Progenitor cell of endocrine pancreas (in vitro differentiated cells): ENCODE measurements at places on chromosomes 13 and 19. TPM values are rescaled to one million over a fixed set of nuclear protein-coding genes. Genes with fewer than 3 reads are reported as not detected.

DNA sequence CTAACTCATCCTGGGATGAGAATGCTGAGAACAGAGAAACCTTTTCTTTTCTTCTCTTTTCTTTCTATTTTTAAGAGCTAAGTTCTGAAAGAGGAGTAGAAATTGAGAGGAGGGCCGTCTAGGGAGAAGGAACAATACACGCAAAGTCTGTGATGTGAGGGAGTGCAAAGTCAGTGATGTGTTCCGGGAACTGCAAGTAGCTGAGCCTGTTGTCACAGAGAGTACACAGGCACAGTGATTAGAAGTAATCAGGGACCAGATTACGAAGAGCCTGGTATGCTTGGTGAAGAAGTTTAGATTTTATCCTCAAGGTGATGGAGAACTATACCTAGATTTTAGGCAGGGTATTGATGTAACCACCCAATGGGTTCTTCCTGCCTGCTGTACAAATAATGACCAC lies 32.0 kb upstream of the CXCL17 start:
- no peak for DNase-seq

- no peak for DNase-seq
These were observed 190.9 kb upstream of the KLF12 start for GRCh38 chr13:74325106-74325505.

The ZNF577 gene
- 27.5 and 29.5 TPM in 2 replicates for total RNA-seq

The AMH gene
- total RNA-seq: 58.4 and 71.3 TPM in 2 replicates

The DCT gene
- total RNA-seq: 0.20 TPM in 1 of 2 replicates, not detected in the other

- DNase-seq: no peak
These were observed 321.8 kb upstream of the NBEA start for GRCh38 chr13:34620074-34620850.

GRCh38 chr13:91375116-91375729 lies 23.2 kb upstream of the GPC5 start:
- DNase-seq: no peak

- no peak for DNase-seq
These were observed 7.2 kb upstream of the SERTM1 start for GRCh38 chr13:36666477-36667229.

DNA sequence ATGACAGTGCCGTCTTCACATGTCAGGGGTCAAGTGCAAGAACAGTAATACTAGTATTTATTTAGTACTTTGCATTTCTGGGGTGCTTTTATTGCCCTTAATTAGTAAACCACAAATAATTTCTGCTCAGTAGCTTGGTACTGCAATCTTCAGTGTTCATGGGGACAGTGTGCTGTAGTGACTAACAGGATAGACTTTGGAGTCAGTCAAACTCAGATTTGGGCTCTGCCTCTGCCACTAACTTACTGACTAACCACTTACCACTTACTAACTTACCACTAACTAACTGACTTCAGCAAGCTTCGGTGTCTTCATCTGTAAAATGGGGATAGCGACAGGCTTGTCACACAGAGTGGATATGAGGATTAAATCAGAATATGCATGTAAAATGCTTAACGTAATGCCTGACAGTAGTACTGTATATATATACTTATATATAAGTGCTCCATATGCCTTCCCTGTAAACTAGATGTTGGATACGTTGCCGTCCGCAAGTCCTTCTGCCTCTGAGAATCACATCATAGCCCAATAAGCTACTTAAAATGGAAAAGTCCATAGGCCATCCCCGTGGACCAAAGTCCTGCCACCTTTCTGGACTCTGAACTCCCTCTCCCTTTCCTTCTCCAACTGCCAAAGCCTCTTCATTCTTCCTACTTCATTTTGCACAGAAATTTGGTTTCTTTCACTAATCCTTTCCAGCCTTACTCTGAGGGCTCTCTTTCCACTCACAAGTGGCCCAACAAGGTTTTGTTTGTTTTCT lies 158.1 kb downstream of the ZIC5 start:
- DNase-seq: no peak

DNA sequence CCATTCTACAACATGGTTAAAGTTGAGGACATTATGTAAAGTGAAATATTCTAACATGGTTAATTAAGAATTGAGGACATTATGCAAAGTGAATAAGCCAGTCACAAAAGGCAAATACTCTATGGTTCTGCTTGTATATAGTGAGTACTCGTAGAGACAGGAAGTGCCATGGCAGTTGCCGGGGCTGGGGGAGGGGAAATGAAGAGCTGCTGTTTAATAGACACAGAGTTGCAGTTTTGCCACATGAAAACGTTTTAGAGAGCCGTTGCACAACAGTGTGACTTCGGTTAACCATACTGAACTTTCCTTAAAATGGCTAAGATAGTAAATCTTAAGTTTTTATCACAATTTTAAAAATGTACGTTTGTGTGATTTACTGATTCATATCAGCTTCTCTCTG lies 176.9 kb downstream of the SHISA2 start:
- DNase-seq: no peak

The THSD8 gene
- 16.5 and 22.7 TPM in 2 replicates for total RNA-seq

The NCR1 gene
- total RNA-seq: not detected in 2 replicates

DNA sequence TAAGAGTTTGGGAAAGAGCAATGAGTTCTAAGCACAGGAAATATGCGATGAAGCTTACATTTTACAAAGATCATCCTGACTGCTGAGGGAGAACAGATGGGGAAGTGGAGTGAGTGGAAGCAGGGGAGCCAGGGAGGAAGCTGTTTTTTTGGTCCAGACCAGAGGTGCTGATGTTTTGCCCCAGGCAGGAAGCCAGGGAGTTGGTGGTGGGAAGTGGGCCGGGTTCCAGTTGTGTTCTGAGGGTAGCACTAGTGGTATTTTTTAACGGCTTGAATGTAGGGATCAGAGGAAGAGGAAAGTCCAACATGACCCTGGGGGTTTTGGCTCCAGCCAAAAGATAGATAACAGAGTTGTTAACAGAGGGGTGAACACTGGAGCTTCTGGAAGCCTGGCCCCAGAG lies 20.7 kb upstream of the OLFM4 start:
- no peak for DNase-seq

The ZNF793 gene
- 24.8 and 30.9 TPM in 2 replicates for total RNA-seq

GRCh38 chr13:27907121-27907787 lies 12.5 kb upstream of the PDX1 start:
- no peak for DNase-seq
